ENCODE measurements at places on chromosomes 4 and X.

DNA sequence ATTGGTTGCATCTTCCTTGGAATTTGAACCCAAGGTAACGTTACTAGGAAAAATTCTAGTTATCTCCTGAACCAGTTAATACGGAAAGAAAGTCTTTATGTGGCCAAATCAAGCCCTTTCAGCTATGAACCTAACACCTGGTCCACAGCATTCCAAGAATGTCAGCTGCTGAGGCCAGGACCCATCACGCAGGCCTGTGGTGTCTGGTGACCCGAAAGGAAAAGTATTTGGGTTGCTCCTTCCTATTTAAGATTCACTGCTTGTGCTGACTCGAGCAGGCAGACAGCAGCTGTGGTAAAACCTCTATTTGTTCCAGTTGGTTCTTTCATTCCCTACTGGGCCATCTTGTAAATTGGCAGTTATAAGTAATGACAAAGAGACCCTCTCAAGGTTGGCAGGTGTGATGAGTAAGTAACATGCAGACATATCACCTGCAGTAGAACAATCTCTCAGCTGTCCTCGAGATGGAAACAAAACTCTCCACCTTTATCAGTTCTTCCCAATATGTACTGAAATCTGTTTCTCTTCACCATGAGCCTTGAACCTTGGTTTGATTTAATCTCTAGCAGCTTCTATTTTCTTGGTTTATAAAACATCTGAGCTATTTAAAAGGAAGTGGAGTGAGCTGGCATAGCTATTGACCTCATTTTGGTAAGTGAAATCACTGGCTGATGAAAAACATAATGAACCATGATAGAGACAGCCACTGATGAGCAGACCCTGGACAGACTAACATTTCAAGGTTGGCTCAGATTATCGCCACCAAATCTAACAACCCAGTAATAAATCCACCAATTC is 182.1 kb upstream of the SMIM31 start:
- DNase-seq, result no peak

- no peak for DNase-seq
Observed at GRCh38 chr4:122784261-122784660, 42.4 kb upstream of the FGF2 start.

DNA sequence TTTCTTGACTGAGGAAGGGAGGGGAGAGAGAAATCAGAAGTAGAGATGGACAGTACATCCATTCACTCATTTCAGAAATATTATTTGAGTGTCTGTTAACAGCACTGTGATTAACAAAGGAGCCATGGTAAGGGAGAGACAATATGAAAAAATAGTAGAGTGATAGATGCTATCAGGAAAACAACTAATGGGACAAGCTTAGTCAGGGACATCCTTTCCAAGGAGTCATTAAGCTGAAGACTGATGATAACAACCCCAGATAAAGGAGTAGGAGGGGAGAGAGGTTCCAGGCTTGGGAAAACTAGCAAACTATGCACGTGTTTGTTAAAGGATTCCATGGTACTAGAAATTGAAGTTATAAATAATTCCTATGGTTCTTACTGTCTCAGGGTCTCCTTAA is 122.2 kb downstream of the CBR4 start:
- no peak for DNase-seq

GRCh38 chr4:1703867-1704266 is 8.3 kb downstream of the SLBP start:
- DNase-seq, result no peak
